Stimulated activated CD4-positive, alpha-beta T cell treated with anti-CD3 and anti-CD28 coated beads, Interleukin-1b, Interleukin-23, amount 100 ng/mL, for 1 hour (primary cell): ENCODE measurements at places on chromosomes 1 and 21.

DNA sequence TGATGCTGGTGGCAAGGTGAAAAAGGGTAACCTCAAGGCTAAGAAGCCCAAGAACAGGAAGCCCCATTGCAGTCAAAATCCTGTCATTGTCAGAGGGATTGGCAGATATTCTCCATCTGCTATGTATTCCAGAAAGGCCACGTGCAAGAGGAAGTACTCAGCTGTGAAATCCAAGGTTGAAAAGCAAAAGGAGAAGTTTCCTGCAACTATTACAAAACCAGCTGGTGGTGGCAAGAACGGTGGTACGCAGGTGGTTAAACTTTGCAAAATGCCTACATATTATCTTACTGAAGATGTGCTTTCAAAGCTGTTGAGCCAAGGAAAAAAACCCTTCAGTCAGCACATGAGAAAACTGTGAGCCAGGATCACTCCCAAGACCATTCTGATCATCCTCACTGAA, 13.7 kb upstream of the VPS45 start:
- no peak for DNase-seq

DNA sequence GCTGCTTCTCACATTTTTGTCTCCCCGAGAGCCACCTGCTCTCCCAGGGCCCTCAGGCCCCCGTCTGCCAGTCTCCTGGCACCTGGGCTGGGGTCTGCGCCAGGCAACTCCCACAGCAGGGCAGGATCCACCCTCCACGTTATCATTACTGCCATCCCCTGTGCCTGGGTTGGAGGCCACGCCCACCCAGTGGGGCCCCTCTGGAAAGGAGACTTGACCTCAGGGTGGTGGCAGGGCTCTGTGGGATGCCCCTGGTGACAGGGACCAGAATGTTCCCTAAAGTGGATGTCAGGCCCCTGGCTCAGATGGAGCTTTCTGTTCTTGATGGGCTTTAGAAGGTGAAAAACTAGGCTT, 66.6 kb downstream of the SKI start:
- DNase-seq, result no peak

- no peak for DNase-seq
Measured at GRCh38 chr1:27489501-27489972, 430 bp downstream of the WASF2 start.

DNA sequence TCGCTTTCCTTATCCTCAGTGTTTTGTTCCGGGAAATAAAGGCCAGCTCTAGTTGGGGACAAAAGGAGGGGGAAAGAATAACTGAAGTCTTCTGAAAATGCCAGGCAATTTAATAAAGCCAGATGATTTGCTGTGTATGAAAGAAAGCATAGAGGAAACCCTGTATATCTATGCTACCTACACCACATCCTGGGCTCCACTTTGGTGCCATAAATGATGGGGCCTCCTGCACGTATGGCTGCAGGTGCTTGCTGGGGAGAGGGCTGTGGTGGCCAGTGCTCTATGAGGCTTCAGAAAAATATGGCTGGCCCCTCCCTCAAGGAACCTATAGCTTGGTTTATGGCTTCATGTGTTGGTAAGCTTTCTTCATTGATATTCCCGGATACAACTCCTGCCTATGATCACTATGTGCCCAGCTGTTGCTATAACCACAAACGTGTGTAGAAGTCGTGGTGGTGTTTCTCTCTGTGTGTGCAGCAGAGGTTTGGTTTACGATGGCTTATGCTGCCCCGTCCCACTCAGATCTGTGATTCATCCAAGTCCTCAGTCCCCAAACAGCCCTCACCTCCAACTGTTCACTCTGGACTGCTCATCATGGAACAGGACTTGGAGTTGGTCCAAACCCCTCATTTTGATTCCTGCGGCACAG, 59.5 kb downstream of the BACE2 start:
- DNase-seq, result no peak

DNA sequence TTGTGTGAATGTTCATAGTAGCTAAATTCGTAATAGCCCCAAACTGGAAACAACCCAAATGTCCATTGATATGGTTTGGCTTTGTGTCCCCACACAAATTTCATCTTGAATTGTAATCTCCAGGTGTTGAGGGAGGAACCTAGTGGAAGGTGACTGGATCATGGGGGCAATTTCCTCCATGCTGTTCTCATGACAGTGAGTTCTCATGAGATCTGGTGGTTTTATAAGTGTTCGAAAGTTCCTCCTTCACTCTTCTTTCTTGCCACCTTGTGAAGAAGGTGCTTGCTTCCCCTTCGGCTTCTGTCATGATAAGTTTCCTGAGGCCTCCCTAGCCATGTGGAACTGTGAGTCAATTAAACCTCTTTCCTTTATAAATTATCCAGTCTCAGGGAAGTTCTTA, 11.3 kb downstream of the UBE2G2 start:
- no peak for DNase-seq

GRCh38 chr1:184380468-184380867, 6.4 kb upstream of the C1orf21 start:
- DNase-seq, result no peak

- DNase-seq, result no peak
Measured at GRCh38 chr1:46098027-46098712, 34.3 kb downstream of the PIK3R3 start.

- no peak for DNase-seq
Measured at GRCh38 chr1:110086961-110087360, 16.5 kb upstream of the ALX3 start.

DNA sequence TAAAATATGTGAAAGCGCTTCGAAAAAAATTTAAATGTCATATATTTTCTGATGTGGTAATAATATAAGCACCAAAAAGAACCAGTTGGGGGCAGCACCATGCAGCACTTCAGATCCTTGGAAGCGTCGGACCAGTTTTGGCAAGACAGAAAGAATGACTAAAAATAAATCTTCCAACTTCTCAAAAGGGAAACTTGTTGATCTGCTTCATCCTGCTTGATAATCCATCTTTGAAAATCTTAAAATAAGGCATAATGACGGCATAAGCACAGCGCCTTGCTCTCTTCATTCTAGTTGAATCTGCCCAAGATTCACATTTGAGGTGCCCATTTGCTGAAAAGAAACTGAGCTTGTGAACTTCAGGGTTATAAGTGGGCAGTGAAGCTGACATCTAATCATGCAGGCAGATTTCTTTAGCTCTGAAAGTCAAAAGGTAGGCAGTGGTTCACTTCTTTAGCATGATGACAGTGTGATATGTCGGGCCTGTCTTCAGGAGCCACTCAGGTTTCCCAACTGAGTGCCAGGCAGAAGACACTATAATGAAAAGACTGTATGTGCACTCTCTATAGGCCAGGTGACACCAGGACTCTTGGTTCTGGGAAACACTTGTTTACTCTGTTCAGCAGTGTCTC, 19.8 kb upstream of the MUTYH start:
- peak; percentile 16 for DNase-seq

GRCh38 chr1:12047120-12047876, 15.8 kb upstream of the TNFRSF8 start:
- peak; percentile 32 for DNase-seq

DNA sequence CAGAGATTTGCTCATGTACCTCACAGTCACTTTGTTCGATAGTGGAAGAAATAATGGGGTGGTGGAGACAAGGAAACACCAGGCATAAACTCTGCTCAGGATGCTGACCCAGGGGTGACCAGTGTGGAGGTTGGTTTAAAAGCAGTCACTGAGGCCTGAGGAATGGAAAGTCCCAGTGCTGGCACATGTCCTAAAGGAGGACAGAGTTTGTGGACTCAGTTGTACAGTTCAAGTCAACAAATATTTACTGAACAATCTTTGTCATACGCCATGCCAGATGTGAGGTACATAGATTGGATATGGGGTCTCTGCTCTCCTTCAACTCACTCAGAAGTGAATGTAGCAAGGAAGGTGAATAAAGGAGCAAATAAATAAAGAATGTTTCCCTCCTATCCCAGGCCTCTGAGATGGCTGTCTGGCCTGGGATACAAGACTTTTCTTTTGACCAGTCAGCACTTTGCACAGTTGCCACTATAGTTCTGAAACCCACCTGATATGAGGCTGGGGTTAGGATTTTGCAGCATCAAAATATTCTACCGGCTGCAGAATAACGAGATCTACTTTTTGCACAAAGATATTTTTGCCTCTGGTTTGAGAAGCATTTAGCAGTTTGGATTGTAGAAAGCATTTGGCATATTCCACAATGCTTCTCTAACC, 7.9 kb upstream of the GFI1 start:
- DNase-seq, result no peak

- no peak for DNase-seq
Measured at GRCh38 chr1:12714710-12715475, 1.0 kb upstream of the AADACL3 start.

- no peak for DNase-seq
Measured at GRCh38 chr1:160578175-160578524, 1.1 kb downstream of the CD84 start.

- no peak for DNase-seq
Measured at GRCh38 chr1:204194080-204194479, 2.2 kb downstream of the KISS1 start.

GRCh38 chr1:210754878-210755665, 378.9 kb downstream of the KCNH1 start:
- no peak for DNase-seq

DNA sequence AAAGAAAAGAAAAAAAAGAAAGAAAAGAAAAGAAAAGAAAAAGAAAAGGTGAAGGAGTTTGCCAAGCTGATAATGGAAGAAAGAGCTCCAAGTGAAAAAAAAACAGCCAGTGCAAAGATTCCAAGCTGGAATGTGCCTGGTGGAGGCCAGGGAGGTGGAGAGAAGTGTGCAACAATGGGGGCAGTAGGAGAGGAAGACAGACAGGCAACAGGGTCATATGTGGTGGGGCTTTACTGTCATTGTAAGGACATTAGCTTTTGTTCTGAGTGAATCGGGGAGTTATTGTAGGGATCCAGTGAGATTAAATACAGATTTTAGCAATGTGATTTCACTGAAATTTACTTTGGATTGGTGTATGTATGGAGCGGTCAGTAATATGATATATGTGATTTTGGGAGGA, 14.0 kb upstream of the MYSM1 start:
- no peak for DNase-seq

DNA sequence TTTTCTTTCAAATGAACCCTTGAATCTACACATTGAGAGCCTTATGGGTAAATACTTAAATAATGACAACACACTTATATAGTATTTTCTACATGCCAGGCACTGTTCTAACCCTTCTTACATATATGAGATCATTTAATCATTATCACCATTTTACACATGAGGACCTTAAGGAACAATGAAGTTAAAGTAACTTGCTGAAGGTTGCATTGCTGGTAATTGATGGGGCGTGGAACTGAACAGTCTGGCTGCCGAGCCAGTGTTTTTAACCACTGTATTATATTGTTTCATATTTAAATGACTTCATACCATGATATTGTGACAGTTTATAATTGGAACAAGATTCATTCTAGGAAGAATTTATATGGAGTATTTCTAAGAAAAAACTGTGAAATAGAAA, 111.9 kb upstream of the TENT5C start:
- no peak for DNase-seq

DNA sequence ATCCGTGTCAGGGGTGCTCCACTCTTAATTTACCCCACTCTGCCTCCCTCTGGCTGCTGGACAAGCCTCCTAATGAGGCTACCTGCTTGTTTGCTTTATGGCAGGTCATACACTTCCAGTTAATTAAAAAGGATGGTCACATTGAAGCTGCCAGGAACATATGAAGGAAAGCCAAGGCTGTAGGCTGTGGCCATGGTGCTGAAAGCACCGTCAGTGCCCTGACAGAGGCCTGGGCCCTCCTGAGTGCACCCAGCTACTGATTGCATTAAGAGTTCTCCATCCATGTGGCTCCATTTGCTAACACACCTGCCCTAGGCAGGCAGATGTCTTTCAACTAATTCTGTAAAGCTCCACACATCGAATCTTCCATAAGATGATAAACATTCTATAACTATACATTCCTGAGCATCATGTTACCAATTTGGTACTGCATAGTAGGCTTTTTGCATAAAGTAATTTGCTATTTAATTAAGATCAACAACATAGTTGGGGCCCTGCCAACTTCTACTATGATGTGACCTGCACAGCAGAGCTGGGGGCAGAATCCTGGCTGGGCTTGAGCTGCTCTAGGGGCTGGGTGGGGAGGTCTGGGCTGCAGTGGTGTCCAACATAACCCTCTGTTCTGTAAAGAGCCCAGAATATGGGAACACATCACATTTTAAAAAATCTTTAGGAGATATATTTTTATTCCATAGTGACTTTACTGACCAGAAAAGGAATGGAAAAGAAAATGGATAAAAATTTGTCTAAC, 224.8 kb downstream of the SIPA1L2 start:
- DNase-seq, result no peak

DNA sequence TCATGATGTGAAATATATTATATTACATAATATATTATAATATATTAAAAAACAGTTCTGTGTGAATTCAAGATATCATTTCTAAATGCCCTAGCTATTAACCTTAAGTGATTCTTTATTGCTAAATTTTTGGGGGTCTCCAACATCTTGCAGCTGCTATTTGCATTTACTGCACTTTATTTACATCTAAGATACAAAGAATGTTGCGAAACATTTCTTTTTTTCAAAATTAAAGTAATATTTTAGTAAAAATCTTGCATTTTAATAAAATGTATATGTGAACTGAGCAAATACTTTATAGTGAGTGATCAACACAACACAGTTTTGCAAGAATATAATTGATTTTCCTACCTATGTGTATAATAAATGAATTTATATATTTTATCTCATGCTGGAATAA, 181.1 kb downstream of the LRRC40 start:
- no peak for DNase-seq

- DNase-seq, result no peak
Measured at GRCh38 chr1:70044832-70045231, 160.5 kb downstream of the LRRC40 start.

DNA sequence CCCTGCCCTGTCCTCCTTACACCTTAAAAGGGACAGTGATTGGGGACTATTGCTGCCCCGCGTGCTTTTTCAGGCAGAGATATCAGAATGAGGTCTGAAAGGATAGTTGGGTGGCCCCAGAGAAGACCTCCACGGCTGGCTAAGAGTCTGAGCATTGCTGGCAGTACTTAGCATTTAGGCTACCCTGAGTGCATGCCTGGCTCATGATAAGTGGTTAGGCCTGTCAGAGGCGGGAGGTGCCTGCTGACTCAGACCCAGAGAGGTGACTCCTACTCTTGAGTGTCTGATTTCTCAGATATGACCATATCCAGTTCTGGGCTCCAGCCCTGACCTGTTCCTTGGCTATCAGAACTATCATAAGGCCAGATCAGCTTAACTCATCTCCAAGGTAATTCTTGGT, 213.7 kb downstream of the PBX1 start:
- no peak for DNase-seq

DNA sequence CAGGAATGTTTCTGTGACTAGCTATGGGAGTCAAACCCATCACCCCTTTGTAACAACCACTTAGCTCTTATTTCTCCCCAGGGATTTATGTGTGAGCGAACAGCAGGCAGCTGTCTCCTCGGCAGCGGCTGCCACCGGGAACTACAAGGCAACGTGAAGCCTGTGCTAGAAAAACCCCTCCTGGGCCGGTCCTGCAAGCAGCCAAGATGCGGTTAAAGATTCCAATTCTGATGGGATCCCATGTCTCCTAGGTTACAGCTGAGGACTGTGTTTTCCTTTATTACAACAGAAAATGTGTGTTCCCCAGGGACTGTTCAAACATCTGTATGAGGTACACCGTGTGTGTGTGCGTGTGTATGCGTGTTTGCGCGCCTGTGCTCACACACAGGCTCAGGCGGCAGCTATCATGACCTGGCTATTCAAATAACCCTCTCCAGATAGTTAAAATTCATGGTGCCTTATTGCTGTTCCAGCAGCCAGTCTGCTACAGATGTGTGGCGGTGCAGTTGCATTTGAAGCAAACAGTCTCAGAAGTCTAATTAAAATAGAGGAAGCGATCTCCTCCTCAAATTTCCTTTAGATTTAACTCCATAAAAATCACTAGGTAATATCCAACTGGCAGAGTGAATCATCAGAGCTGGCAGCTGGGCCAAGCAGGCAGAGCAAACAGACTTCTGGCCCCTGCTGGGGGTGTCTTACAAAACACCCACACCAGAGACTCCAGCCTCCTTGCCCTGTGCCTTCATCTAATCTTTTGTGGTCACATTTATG, 68.0 kb downstream of the LMX1A start:
- no peak for DNase-seq
